NCI-H187 (cell line): ENCODE measurements at places on chromosomes 6 and 20.

DNA sequence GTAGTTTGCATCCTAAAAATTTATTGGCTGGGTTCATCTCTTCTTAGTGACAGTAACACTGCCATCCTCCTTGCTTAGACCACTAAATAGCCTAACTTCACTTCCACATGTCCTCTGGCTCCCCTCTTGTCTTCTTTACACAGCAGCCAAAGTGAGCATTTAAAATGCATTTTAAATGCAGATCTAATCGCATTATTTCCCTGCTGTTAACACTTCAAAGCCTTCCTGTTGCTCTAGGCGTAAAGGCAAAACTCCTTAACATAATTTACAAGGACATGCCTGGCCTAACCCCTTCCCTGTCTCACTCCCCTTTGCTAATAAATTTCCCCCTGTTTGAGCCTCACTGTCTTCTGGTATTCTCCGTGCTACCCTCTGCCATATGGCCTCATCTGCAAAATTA lies 26.5 kb downstream of the NKAIN2 start:
- no peak for DNase-seq

GRCh38 chr6:109348226-109348625 lies 34.0 kb downstream of the CD164 start:
- DNase-seq: no peak

DNA sequence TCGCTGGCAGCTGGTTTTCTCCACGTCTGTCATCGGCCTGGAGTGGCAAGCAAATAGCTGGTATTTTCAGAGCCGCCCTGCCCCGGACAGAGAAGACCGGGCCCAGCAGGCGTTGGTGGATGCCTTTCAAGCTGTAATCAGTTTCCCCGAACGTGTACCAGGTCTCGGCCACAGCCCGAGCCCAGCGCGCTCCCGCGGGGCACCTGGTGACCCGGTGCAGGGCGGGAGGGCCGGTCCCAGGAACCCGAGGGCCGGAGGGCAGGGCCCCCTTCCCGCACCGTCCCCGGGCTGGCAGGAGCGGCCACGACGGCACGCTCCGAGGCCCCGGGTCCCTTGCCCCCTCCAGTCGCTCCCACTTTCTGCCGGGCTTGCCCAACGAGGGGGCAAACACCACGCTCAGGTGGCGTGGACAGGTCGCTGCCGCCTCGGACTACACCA lies 348 bp upstream of the PYGB start:
- DNase-seq: no peak

DNA sequence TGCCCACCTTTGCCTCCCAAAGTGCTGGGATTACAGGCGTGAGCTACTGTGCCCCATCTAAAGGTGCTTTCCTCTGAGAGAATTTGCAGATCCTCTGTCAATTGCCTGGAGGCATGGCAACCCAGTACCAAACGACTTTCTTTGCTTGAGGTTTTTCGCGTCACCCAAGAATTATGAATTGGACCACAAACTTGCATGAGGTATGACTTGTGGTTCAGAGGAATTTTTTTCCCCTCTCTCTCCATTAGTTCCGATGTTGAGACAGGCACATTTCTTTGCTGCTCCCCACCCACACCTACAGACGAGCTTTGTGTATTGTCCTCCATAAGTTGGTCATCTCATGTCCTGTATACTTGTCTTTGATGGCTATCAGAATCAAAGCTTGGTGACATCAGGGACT lies 11.8 kb upstream of the SCAF8 start:
- no peak for DNase-seq

GRCh38 chr6:46867411-46867810 lies 54.3 kb downstream of the ADGRF5 start:
- DNase-seq: no peak

DNA sequence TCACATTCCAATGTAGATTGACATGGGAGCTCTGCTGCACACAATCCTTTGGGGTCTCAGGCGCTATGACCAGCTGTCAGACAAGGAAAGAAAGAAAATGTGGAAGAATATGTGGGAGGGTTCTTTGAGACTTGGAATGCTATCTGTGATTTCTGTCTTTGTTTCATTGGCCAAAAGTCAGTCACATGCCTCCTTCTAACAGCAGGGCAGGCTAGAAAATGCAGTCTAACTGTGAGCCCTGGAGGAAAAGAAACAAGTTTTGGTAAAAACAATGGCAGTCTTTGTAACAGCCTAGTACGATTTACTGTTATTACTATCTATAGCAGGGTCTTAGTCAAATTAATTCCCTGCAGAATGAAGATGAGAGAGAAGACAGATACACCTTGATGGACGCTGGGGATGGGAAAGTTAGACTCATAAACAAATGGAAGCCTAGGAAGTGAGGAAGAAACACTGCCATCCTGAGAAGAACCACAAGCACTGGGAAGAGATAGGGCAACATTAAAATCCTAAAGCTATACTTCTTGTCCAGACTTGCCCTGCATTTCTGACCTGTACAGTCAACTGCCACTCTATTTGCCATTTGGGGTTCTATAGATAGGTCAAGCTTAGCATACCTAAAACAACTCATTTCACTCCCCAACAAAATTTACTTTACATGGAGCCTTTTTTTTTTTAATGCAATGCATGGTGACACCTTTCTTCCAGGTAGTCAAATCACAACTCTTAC lies 833.0 kb downstream of the KIF16B start:
- no peak for DNase-seq

DNA sequence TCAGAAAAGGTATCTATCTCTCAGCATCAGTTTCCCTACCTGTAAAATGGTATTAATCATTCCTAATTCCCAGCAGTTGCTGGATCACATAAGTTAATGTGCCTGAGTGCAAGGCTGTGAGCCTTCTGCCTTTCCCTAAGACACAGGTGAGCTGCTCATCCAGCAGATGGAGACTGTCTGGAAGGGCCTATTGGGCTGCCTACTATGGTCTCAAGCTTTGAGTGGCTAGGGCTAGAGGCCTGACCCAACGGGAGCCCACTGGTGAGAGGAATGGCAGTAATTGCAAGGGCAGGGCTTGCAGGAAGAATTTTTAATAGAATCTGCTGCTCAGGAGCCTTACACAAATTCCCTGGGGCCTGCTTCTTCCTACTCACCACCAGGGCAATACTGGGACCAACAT lies 4.3 kb downstream of the KHDC1 start:
- DNase-seq: no peak

DNA sequence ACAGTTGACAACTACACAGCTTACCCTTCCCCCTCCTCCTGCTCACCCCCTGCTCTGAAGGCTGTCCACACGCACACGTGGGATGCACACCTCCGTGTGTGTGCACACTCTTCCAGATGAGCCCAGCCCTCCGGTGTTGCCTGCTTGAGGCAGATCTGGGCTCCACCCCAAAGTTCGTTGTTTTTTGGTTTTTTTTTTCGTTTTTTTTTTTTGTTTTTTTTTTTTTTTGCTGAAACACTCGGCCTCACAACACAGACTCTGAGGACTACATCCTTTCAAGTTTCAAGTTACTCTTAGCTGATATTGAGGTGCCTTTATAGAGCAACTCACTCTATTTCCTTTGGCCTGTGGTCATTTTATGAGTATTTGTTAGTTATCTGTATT lies 88.2 kb downstream of the RREB1 start:
- DNase-seq: no peak

GRCh38 chr6:110191477-110191876 lies 11.2 kb downstream of the CDC40 start:
- DNase-seq: no peak

DNA sequence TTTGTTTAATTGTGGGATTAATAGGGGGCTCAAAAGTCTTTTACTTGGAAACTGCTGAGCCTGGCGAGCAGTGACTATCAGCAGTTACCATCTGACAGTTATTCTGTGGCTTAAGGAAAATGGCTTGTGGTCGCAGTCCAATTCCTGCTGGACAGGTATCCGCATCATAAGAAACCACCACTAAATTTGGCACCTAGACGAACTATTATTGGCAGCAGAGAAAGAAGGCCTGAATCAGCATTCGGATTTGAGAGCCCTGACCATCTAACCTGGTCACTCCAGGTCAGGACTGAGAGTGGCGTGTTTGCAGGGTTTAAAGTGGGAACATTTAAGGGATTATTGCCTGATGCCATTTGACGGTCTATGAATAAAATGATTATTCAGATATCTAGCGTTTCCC lies 146.4 kb downstream of the RPS12 start:
- no peak for DNase-seq

GRCh38 chr6:72654071-72654621 lies 32.3 kb downstream of the KCNQ5 start:
- no peak for DNase-seq
